ENCODE measurements at places on chromosomes 12 and 14. TPM values are rescaled to one million over a fixed set of nuclear protein-coding genes. Genes with fewer than 3 reads are reported as not detected.

DNA sequence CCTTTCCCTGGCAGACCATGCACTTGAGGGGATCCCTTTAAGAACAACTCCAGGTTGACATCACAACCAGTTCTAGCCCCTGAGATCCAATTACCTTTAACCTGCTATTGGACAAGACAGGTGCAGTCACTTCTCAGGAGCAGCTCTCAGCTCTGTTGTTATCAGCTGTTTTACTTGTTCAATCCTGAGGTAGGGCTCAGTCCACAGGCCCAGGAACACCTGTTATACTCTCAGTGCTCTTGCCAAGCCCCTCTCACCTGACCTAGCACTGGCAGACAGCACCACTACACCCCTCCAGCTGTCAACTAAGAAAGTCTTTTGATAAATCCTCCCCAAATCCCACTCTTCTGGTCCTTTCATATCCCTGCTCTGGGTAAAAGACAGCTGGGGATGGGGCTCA, 163.9 kb upstream of the TMTC2 start:
- DNase-seq: no peak

DNA sequence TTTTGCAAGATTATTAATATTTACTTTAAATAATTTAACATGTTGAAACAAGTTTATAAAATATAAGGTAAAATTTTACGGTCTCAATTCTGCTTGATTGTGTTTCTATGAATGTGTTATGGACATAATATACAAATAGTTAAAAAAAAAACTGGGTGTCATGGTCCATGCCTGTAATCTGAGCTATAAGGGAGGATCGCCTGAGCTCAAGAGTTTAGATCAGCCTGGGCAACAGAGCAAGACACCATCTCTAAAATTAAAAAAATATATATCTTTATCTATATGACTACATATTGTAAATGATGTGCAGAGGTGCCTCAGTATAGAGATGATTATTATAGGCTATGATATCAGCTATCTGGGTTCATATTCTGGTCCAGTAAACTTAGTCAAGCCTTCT, 9.9 kb downstream of the PAPOLA start:
- DNase-seq: no peak

DNA sequence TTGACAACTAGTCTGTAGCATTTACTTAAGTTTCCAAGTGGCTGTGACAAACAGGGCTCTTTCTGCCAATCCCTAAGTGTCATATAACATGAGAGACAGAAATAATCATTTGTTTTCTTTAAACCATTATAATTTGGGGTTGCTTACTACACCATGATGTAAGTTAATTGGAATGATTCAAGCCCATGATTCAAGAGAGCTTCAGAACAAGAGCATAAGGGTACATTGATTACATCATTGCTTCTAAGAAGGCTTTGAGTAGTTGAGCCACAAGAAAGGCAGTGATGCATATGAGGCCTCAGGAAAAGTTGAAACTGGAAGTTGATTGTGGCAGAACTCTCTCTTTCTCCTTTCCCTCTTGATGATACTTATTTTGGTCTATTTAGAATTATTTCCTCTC, 444.0 kb downstream of the CCER1 start:
- no peak for DNase-seq

GRCh38 chr14:31937730-31938346, 139.3 kb upstream of the ARHGAP5 start:
- DNase-seq: peak; percentile 26

DNA sequence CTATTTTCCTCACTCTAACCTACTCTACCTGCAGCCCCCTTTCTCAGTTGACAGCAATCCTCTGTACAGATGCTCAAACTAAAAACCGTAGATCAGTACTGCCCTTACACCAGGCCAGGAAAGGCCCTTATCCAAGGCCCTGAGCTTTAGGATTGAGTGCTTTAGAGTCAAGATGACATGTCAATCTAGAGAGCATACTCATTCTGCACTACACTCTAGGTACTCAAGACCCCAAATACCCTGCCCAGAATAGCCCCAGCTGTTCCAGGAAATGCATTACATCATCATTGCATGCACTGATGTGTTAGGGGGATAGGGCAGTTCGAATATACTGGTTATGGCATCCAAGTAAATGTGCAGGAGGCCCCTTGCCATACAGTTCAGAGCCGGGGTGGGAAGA, 3.5 kb upstream of the PHLDA1 start:
- no peak for DNase-seq

- no peak for DNase-seq
Observed at GRCh38 chr14:22607291-22607690, 9.2 kb downstream of the ABHD4 start.

DNA sequence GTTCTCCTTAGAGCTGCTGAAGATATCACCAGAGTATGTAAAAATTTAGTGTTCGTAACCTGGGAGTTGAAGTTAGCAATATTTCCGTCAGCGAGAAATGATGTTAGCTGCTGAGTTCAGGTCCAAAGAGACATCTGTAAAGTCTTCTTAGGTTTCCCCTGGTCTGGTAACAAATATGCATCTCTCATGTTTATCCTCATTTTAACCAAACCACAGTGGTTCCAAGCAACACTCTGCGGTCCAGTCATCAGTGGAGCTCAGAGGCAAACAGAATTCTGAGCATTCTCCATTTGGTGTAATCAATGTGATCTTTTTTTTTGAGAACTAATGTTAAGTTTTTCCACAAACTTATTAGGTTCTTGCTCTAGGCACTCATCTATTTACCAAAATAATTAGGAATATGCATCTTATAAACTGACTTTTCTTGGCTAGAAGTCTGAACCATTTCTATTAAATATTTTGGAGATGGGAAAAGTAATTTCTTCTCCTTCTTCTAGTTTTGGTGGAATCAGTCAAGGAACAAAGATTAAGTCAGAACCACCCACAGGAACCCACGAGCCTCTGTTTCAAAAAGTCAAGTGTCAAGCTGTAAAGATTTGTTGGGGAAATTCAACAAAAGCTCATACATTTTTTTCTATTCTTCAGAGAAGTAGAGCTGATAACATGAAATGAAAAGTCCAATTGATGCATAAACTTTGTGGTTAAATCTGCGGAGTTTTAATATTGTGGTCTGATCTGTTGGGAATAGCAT, 64.7 kb downstream of the IFNG start:
- no peak for DNase-seq

GRCh38 chr14:71108398-71109119, 201.3 kb downstream of the PCNX1 start:
- no peak for DNase-seq

GRCh38 chr12:2183556-2184541, 131.1 kb downstream of the CACNA1C start:
- peak; percentile 54 for DNase-seq

- DNase-seq: no peak
Observed at GRCh38 chr12:129723260-129723659, 180.6 kb downstream of the TMEM132D start.

GRCh38 chr12:64895526-64895925, 71.1 kb downstream of the TBC1D30 start:
- DNase-seq: no peak

DNA sequence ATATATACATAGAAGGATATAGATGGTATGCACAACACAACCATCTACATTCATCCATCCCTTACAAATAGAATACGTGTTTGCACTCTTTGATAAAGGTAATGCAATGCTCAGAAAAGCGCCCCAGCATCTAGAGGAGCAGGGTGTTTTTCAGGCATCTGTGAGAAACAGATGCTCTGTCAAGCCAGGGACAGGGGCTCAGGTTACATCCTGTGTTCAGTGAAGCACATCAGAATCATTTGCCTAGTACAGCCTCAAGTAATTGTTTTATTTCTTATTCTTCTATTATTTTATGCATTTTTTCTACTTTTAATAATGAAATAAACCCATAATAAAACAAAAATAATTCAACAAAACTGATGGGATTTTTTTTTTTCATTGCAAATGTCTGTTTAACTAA, 50.5 kb upstream of the HIF1A start:
- DNase-seq: no peak

DNA sequence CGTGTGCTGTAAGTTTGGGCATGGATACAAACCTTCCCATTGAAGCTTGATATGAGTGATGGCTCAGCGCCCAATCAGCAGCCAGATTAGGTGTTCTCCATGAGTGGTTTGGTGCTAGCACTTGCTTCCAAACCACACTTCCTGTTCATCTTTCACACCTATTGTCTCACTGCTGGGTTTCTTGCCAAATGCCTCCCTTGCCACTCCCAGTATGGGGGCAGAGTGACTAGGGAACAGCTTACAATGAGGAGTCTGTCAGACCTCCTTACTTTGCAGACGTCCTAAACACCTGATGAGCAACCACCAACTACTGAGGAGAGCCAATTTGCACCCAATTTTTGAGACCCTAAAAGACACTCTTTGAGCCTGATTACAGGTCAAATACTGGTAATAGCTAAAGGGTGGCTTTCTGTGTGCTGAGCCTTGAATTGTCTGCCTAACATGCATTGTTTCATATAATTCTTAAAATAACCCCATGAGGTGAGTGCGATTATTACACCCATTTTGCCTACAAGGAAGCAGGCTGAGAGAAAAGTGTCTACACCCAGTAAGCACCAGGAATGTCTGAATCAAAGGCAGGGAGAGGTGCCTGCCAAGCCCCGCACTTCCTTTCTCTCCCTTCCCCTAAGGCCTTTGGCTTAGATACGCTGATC, 48.4 kb upstream of the FOS start:
- DNase-seq: no peak

DNA sequence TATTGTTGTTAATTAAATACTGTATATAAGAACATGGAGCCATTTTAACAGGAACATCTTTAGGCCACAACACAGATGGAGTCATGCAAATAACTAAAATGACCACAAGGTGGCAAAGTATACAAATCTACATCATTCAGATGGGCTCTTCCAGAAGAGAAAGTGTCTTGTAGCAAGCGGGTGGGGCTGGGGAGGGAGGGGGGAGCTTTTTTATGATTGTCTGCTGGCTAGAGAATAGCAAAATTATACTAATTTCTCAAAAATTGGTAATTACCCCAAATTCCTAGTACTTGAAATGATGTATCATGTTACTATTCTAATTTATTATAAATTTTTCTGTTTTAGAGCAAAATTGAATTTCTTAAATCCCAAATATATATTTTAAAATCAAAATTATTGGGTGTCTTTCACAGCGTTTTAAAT, 378.7 kb downstream of the PRKD1 start:
- DNase-seq: no peak

GRCh38 chr12:41439801-41440200, 251.7 kb downstream of the PDZRN4 start:
- no peak for DNase-seq

DNA sequence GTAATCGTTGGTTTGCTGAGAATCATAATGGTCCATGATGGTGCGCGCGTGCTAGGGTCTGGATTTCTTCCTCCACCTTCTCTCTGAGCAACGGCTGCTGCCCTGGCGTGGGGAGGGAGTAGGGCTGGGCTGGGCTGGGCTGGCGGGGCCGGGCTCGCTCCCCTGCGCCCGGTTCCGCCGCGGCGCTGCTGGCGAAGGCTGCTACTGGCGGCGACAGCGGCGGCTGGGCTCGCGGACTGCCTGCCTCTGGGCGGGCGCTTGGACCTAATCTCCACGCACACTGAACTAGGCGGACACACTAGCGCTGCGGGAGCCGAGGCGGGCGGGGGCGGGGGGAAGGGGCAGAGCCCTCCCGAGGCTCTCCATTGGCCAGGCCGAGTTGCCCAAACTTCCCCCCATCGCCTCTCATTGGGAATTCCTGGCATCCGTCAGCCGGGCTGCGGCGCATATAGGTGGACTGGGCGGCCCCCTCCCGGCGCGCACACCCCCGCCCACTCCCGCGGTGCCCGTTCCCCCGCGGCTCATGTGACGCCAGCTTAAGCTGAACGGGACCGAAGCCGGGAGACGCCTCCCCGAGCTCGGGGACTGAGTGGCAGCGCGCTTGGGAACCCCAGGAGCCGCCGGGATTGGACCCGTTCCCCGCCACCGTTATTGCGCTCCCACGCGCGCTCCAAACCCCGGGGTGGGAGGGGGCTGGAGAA, at the start of gene ACTN1:
TSS of gene ACTN1 (minus strand) at position 282 of the 701 bp plus-strand sequence. CDS start at position 36, 246 bp downstream.
- peak; percentile 97 for DNase-seq

GRCh38 chr14:102063808-102064429, 22.9 kb downstream of the HSP90AA1 start:
- no peak for DNase-seq

DNA sequence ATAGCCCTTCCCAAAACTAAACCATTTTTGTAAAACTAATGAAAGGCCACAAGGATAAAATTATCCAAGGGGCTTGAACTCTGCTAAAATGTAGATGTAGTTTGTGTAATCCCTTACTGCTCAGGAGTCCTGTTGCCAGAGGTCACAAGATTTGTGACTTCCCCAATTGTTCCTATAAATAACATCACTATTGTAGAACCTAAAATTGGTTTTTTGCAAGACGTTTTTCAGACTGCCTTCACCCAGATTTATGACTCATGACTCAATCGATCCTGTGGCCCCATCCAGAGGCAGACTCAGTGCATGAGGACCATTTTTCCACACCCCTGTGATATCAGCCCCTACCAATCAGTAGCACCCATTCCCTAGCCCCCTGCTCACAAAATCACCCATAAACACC, 61.5 kb upstream of the RASSF8 start:
- no peak for DNase-seq

DNA sequence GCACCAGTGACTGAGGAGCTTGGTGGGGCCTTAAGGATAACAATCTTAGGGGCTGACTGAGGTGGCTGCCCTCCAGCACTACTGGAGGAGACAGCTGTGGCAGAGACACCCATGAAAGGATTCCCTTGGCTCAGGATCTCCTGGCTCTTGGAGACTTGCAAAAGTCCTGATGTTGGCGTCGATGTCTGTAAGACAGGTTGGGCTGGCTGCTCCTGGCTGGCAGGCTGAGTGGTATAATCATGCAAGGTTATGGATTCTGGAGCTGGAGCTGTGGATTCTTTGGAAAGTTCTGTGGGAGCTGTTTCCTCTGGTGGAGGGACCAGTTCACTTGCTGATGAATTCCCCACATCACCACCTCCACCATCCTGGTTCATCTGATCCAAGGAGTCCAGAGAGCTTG, 24.8 kb downstream of the CHD8 start:
- no peak for DNase-seq

DNA sequence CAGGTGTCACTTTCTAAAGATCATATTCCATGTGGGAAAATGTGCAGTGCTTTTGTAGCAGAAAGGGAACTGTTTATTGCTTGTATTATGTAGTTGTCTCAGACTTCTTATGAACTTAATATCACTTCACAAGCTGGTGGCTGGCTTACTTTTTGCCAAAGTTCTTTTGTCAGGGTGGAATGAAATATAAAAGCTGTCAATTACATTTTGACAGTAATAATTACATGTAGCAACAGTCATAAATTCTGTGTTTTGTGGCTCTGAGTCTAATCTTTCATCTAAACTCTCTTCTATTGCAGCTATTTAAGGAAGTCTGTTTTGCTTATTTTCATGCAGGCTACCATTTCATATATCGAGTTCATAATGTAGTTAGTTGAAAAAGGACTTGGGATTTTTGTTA, 106.6 kb downstream of the OTOGL start:
- no peak for DNase-seq

KRT6C gene
- total RNA-seq: 0.14 TPM

GALC gene
- total RNA-seq: 25.4 TPM

RABGGTA gene
- total RNA-seq: 67.9 TPM

TAS2R30 gene
- 9.4 TPM for total RNA-seq

ZC2HC1C gene
- 0.26 TPM for total RNA-seq

GDF3 gene
- total RNA-seq: not detected

COA8 gene
- total RNA-seq: 51.5 TPM

TAS2R10 gene
- total RNA-seq: 2.3 TPM

C12orf54 gene
- not detected for total RNA-seq

ABCD2 gene
- total RNA-seq: 3.5 TPM

NGB gene
- not detected for total RNA-seq

DPPA3 gene
- total RNA-seq: not detected

RTL1 gene
- not detected for total RNA-seq
